ENCODE measurements at places on chromosomes 2 and 18.

- DNase-seq = no peak
Observed at GRCh38 chr18:62102221-62102620, 84.6 kb downstream of the PIGN start.

DNA sequence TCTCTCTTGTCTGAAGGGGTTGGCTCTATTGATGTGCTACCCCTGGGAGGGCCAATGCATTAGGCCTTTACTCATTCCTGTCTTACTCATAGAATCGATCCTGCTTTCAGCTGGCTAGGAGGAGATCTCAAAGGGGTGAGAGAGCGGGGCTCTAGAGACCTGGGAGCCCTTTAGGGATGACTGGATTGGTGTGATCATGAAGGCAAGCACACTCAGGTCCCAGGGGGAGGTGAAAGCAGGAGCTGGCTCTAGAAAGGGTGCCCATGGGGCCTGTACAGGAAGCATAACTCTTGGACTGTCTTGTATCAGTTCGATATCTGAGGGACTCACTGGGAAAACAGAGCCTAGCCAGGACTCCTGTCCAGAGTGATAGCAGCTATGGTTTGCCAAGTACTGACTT is 47.8 kb downstream of the INPP4A start:
- no peak for DNase-seq

- no peak for DNase-seq
Observed at GRCh38 chr2:80461505-80462197, 157.1 kb upstream of the LRRTM1 start.

DNA sequence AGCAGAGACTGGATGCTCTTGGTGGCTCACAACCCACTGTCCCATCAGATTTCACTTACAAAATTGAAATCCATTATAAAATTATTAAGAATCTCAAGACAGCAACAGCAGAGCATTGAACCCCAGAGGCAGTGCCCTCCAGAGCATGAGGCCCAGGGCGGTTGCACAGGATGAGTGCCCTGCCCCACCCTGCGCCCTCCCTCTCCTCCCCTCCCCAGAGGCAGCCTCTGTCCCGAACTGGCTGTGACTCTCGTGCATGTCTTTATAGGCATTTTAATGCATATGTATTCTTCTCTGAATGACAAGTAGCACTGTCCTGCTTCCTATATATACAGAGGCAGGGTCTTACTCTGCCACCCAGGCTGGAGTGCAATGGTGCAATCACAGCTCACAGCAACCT is 10.4 kb downstream of the MFSD2B start:
- no peak for DNase-seq

DNA sequence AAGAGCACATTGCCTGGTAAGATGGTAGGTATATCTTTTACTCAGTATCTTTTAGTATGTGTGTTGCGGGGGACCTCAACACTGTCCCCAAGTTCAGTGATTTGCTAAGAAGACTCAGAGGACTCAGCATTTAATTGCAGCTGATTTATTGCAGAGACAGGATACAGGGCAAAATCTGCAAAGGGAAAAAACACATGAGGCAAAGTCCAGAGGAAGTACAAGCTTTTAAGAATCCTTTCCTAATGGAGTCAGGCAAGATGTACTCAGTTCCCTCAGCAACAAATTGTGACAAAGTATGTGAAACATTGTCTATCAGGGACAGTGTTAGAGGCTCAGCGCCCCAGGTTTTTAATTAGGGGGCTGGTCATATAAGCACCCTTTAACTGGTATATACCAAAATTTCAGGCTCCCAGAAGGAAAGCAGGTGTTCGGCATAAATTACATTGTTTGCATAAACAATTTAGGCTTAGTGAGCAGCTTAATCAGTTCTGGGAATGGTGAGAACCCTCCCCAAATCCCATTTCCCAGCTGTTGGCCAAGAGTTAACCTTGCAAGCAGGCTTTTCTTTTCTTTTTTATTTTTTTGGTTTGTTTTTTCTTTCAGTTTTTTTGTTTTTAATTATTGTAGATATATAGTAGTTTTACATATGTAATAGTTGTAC is 41.7 kb downstream of the RAB3GAP1 start:
- DNase-seq = no peak

DNA sequence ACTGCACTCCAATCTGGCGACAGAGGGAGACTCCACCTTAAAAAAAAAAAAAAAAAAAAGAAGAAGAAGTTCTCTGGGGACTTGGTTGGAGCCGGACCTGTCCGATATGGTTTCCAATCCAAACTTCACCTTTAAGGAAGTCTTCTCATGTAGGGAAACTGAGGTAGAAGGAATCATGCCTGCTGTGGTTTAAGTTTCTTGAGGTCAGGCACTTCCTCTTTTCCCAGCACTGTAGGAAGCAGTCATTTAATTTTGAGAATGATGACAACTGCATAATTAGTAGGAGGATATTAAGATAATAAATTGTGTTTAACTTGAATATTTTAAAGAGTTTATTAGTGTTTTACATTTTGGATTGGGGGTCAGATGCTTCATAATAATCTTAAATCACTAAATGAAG is 62.9 kb downstream of the KCNE4 start:
- no peak for DNase-seq

- DNase-seq = no peak
Observed at GRCh38 chr2:37283207-37283606, 41.4 kb downstream of the PRKD3 start.

DNA sequence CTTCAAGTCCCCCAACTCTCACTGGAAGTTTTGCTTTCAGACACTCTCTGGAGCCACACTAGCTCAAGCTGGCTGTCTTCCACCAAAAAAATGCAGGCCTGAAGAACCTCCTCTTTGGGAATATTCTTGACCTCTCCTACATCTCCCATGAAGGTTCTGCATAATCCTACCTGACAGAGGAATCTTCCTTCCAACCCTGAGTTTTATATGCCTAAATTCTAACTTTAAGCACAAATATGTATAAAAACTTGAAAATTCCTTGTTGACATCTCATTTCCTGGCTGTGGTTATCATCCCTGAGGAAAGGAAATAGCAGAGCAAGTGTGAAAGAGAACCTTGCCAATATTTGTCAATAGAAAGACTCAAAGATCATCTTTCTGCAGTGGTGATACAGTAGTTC is 249.0 kb downstream of the LPIN1 start:
- no peak for DNase-seq

GRCh38 chr2:156147594-156148330 is 184.8 kb downstream of the NR4A2 start:
- no peak for DNase-seq

GRCh38 chr2:3126911-3127621 is 250.6 kb downstream of the EIPR1 start:
- DNase-seq = peak; percentile 3

DNA sequence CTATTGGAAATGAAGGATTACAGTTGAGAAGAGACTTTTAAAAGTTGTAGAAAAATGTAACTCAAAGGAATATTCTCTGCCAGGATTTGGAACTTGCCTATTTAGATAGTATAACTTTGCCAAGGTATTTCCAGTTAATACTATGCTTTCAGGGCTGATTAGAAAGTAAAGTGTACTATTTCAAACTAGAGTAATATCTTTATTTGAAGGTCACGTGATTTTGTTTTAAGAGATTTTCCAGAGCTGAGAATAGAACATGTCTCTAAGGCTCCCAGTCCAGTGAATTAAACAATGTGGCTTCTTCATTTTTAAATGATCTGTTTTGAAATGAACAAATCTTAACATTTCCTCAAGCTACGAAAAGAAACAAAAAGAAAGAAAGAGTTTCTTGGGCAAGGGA is 53.9 kb downstream of the CCDC148 start:
- DNase-seq = no peak

GRCh38 chr2:197251163-197251562 is 59.4 kb downstream of the ANKRD44 start:
- no peak for DNase-seq

DNA sequence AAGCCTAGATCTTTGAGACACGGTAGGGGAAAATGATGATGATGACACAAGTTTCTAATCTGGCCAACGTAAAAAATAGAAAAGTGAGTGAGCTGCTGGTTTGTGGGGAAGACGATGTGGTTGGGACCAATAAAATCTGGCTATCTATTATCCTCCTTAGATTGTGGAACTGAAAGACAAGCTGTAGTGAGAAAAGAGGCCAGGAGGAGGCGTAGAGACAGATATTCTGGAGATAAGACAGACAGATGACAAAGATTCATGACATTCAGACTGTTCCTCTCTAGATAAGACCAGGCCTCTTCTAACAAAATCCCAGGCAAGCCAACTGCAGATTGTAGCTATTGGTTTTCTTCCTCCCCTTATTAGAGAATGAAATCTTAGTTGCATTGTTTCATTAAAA is 376.3 kb upstream of the UBE2E3 start:
- DNase-seq = peak; percentile 14

- no peak for DNase-seq
Observed at GRCh38 chr18:63245600-63245999, 74.0 kb downstream of the BCL2 start.

DNA sequence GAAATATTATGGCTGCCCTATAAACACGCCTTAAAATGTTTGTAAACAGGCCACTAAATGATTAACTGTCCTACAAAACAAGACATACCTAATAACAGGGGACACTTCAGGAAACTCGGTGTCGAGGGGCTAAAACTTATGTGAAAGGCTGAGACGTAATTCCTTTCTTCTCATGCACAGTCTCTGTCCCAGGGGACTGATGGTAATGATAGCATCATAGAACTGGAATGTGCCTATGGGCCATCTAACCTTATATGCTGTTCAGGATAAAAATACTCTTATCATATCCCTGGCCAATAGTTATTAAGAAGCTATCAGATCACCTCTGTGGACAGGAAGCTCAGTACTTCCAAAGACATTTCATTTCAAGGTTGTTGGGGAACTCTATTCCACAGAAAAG is 252.6 kb upstream of the RASGRP3 start:
- DNase-seq = no peak

DNA sequence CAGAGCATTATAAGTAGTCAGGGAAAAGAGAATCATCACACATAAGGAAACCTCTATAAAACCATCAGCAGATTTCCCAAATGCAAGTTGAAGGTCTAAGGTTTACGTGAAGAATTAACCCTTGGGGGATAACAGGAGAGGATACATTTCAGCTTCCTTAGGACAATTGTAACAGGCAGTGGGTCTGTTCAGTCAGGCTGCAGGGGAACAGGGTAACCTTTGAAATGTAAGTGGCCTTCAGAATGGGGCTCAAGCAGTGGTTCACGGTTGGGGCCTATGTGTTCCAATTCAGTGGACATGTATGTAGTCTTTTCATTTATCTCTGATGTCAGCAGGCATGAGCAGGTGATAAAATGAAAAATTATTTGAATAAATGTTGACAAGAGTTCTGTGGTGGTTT is 139.3 kb downstream of the EML6 start:
- DNase-seq = no peak

GRCh38 chr2:150062416-150062815 is 425.1 kb downstream of the RND3 start:
- no peak for DNase-seq

- no peak for DNase-seq
Observed at GRCh38 chr2:181776336-181776735, 96.0 kb upstream of the NEUROD1 start.

- DNase-seq = no peak
Observed at GRCh38 chr2:86542814-86543213, 20.4 kb downstream of the CHMP3 start.

DNA sequence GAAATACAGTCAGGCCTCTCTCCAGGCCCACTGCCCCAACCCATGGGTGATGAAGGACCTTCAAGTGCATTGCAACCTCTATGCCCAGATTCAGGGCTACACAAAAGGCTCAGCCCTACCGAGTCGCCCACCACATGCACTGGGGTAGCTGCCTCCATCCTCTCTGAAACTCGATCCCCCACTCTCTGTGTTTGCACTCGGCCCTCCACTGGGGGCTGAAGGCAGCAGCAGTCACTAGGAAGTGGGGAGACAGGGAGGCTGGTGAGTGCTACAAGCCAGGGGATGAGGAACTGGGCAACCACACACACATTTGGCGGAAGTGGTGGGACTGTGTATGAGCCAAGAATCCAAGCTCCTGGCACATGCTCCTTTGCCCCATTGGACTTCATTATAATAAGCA is 94.6 kb downstream of the CERS6 start:
- no peak for DNase-seq

DNA sequence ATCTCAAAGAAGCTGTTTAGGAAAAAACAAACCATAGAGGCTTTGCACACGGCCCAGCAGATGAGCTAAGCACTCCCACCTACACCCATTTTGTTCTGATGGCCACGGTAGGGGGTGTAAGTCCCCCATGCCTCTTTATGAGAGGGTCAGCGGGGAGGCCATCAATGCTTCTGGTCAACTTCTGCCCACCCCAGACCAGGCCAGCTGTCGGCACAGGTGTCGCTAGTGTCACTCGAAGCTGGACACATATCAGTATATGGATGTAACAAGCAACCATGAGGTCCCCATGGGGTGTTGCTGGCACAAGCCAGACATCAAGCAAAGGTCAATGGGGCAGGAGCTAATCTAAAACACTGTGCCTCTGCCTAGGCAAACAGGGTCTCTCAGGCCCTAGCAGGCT is 23.7 kb upstream of the SLC35F6 start:
- no peak for DNase-seq

- no peak for DNase-seq
Observed at GRCh38 chr2:164756773-164757172, 84.8 kb downstream of the COBLL1 start.

DNA sequence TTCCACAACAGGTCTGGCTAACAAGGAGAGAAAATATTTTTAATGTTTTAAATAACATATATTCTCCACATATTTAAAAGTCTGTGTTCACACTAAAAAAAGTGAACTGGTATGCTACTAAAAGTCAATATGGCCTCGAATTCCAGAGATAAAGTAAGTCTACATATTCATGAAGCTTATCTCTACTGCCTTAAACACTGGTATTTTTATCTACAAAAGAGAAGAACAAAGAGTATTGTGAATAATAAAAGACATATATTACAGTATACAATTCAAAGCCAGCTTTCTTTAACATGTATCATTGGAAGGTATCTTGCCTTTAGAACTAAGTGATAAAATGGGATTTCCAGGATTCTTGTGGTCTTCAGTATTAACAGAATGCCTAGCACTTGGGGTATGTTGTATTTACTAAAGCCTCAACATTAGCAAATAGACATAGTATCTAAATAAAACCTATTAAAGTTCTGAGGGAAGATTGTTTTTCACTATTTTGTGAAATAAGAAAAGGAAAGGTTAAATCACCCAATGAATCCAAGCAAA is 302.8 kb upstream of the CCDC68 start:
- DNase-seq = no peak

DNA sequence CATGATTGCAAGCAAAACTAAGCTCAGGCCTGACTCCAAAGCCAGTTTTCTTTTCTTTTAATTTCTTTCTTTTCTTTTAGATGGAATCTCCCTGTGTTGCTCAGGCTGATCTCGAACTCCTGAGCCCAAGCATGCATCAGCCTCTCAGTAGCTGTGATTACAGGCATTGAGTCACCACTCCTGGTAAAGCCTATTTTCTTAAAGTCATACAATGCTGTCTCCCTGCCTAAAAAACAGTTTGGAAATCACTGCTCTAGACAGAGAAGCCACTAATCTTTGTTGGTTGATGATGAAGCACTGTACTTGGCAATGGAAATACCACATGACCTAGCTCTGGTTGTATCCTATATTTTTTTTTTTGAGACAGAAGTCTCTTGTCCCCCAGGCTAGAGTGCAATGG is 33.1 kb upstream of the ZNF532 start:
- DNase-seq = no peak

- DNase-seq = no peak
Observed at GRCh38 chr2:28356095-28356911, 36.4 kb upstream of the FOSL2 start.
